Stimulated activated CD8-positive, alpha-beta memory T cell treated with anti-CD3 and anti-CD28 coated beads, Interleukin-7, amount 100 ng/mL, for 24 hours (primary cell): ENCODE measurements at places on chromosomes 13 and 19.

GRCh38 chr19:21626924-21627697 is 121.7 kb downstream of the ZNF429 start:
- no peak for DNase-seq

DNA sequence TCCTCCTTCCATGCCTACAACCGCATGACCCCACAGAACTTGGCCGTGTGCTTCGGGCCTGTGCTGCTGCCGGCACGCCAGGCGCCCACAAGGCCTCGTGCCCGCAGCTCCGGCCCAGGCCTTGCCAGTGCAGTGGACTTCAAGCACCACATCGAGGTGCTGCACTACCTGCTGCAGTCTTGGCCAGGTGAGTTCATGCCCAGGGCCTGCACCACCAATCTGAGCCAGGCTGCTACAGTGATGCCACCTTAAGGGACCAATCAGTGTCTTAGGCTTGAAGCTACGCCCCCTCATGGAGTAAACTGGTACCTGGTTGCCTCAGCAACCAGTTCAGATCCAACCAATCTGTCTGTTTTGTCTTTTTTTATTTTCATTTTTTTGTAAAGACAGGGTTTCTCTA is 5.2 kb downstream of the SYDE1 start:
- no peak for DNase-seq

GRCh38 chr13:68057836-68058235 is 827.7 kb upstream of the PCDH9 start:
- DNase-seq = no peak

- no peak for DNase-seq
Observed at GRCh38 chr19:3586127-3586626, 899 bp downstream of the GIPC3 start.
